Left lung (tissue), 14 donors: ENCODE measurements at places on chromosomes 1 and 21. TPM values are rescaled to one million over a fixed set of nuclear protein-coding genes. Genes with fewer than 3 reads are reported as not detected.

Gene TRIM58
- 4.8 TPM for total RNA-seq

Gene SLC44A5
- 0.16 TPM for total RNA-seq

Gene C21orf58
- 5.8 TPM for total RNA-seq

Gene OR2T10
- total RNA-seq = not detected

Gene OR14C36
- not detected for total RNA-seq

Gene NPR1
- 45.2 TPM for total RNA-seq

Gene HUNK
- total RNA-seq = 6.1 TPM

Gene GUCA2B
- total RNA-seq = not detected

Gene CBR1
- 83.4 TPM for total RNA-seq

Gene LAMB3
- total RNA-seq = 126 TPM

Gene NPL
- 35.2 TPM for total RNA-seq

Gene SIK1
- total RNA-seq = 61.0 TPM
